Neural progenitor cell (in vitro differentiated cells): ENCODE measurements at places on chromosomes 13 and 19. TPM values are rescaled to one million over a fixed set of nuclear protein-coding genes. Genes with fewer than 3 reads are reported as not detected.

DNA sequence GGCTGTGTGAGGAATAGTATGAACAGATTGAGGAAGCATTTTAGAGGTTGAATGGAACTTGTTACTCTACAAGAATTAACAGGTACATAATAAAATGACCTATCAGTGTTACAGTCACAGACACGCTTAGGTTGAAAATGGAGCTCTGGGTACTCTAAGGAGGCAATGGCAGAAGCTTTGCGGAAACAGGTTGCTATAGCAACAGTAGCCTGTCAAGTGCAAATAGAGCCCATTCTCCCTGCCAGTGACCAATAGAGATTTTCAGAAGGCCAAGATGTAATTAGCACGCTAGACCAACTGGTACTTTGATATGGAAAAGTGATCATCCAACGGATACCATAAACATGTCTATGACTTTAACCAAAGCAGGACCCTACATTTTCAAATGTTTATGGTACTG, 148.5 kb upstream of the FREM2 start:
- DNase-seq: peak; percentile 34
- H3K36me3 ChIP-seq: no peaks in the 10 kb centered on the region
- H3K4me1 ChIP-seq: no peaks in the 10 kb centered on the region
- H3K27me3 ChIP-seq: no peaks in the 10 kb centered on the region
- no peak overlapping the region for H3K27ac ChIP-seq

GRCh38 chr13:90640976-90641375, 706.5 kb upstream of the MIR17HG start:
- no peak overlapping the region for H3K27ac ChIP-seq
- no peaks in the 10 kb centered on the region for H3K27me3 ChIP-seq
- no peaks in the 10 kb centered on the region for H3K4me1 ChIP-seq
- H3K4me3 ChIP-seq: no peak overlapping the region

The PSG3 gene
- total RNA-seq: not detected in 2 replicates

The IGFLR1 gene
- total RNA-seq: 5.0 and 9.2 TPM in 2 replicates

The DENND1C gene
- total RNA-seq: 0.19 TPM in 1 of 2 replicates, not detected in the other
